Activated CD4-positive, CD25-positive, alpha-beta regulatory T cell treated with anti-CD3 and anti-CD28 coated beads, Interleukin-2, amount 50 U/mL, for 24 hours (primary cell): ENCODE measurements at places on chromosomes 11 and 22.

DNA sequence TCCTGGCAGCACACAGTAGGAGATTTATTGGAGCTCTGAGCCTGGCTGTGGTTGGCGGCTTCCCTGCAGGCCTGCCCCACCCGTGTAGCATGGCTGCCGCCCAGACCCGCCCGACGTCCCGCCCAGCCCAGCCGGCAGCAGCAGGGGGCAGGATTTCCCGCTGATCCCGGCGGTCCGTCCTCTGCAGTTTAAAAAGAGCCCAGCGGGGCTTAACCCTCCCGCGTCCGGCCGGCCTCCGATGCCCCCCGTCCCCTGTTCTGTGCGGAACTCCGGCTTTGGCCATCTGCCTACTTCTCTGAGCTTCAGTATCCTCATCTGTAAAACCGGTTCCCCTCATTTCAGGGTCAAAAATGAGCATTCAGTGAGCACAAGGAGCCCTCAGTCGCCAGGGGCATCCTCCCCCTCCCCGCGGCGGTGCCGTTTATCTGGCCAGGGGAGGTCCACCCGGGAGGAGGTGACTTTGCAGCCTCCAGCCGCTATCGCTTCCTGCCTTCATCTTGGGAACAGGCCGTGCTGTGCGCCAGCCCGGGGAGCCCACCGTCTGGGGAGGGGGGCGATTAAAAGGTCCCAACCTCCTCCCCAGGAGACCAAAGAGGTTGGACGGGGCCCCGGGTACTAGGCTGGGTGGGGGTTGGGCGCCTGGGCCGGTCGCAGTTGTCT, at the start of gene GAS2L1:
Gene GAS2L1, plus strand, starts transcription at position 476 of the 660 bp plus-strand sequence. CDS start 1,456 bp downstream, outside the sequence.
- peak; percentile 39 for ATAC-seq

DNA sequence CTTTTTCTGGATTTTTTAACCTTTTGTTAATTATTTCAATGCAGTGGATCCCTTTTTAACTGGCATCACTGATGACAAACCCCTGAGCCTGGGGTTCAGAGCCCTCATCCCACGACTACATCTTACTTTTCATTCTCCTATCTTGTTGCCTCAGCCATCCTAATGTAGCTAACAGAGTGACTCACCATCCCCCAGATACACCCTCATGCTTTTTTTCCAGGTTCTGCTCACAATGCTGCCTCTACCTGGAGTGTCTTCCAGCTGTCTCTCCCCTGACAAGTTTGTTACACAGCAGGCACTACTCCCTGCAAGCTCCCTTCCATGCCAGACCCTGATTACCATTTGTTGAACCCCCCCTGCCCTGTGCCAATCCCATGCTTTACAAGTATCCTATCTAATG, 135.4 kb downstream of the NCAM1 start:
- ATAC-seq = no peak

- ATAC-seq = no peak
Observed at GRCh38 chr11:79918846-79919245, 478.0 kb upstream of the TENM4 start.

- ATAC-seq = peak; percentile 98
Observed at GRCh38 chr11:9384535-9385326, at the start of gene IPO7. Gene IPO7, plus strand, starts transcription at chr11:9384652. Its CDS starts 112 bp downstream, at chr11:9384764.

- no peak for ATAC-seq
Observed at GRCh38 chr11:133081730-133082452, 450.4 kb downstream of the OPCML start.

GRCh38 chr11:90223248-90223585, 368 bp upstream of the CHORDC1 start:
- peak; percentile 62 for ATAC-seq

DNA sequence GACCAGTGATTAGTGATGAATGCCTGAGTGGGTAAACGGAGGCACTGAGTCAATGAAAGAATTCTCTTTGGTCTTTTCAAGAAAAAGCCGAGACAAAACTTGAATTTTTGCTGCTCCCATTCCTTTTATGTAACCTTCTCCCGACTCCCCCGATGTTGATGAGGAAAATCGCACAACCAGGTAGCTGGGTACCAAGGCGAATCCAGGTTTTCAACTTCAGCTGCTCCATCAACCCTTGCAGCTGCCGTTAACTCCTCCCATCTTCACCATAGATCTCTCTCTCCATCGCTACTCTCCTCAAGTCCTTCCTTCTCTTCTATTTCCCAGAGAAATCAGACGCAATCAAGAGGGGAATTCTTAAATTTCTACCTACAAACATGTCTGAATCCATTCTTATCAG, 611 bp upstream of the USP2 start:
- ATAC-seq = no peak

DNA sequence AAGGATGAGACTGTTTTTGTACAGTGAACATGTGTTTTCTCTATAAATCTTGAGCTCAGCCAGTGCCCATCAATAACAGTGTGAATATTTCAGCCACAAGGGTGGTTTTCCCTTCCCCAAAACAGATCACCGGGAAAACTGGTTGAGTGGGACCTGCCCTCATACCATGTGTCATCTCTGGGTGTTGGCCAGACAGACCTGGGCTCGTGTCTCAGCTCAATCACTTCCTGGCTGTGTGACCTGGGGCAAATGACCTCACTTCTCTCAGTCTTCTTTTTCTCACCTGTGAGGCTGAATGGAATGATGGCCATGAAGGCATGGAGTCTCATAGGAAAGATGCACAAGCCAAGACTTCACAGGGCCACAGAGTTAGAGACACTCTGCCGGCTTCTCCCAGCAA, 74.7 kb downstream of the COMMD9 start:
- no peak for ATAC-seq

- peak; percentile 86 for ATAC-seq
Observed at GRCh38 chr11:86176165-86176884, 68.2 kb upstream of the EED start.

DNA sequence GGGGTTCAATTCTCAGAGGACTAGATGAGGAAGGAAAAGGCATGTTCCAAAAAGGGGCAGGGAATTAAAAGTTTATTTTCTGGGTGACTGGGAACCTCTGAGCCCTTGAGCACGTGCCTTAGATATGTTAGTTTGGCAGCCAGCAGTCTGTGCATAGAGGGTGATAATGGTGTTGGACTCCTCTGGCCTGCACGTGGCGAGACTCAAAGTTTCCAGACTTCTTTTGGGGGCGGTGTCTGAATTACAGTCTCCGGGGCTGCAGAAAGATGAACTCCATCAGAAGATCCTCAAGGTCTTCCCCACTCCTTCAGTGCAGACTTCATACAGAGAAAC, 861 bp upstream of the ZNRF3 start:
- no peak for ATAC-seq

DNA sequence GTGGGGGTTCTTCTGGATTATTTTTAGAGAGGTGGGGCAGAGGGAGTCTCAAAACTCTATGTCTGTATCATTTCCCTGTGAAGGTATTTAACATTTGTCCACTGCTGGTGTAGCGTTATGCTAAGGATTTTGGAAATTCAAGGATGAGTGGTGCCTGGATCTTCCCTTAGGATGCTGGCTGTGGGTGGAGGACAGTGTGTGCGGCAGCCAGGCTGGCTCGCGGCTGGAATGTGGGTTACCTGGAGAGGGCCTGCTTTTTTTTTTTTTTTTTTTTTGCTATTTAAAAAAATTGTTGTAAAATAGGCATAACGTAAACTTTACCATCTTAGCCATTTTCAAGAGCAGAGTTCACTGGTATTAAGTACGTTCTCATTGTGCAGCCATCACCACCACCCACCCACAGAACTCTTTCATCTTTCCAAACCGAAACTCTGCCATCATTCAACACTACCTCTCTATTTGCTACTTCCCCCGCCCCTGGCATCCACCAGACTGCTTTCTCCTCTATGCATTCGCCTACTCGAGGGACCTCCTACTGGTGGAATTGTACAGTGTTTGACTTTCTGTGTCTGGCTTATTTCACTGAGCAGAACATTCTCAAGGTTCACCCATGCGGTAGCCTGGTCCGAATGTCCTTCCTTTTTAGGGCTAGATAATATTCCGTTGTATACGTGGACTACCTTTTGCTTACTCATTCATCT, 67.1 kb downstream of the PARVB start:
- no peak for ATAC-seq

DNA sequence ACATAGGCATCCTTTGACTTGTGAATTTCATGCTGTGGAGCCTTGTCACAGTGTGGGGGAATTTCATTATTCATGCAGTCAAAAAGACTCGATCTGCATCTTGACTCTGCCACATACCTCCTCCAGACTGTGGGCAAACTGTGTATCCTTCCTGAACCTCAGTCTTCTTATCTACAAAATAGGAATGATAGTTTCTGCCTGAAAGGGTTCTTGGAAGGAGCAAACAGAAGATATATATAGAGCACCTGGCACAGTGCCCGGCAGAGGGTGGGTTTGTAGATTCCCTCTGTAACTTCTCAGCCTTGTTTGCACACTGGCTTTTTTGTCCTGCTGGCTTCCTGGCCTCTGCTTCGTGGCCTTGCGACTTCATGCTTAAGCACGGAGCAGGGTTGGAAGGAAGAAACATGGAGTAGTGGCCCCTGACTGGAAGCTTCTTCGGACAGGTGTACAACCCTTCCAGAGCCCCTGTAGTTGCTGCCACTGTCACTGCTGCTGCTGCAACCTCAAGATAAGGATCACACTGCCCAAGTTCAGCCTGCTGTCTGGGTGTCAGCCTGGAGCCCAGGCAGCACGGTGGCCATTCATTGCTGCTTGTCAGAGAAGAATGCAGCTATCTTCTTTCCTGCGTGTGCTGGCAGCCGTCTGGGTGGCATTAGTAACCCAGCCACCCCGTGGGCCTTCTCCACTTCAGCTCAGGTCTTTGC, 106.4 kb downstream of the MICAL2 start:
- no peak for ATAC-seq

DNA sequence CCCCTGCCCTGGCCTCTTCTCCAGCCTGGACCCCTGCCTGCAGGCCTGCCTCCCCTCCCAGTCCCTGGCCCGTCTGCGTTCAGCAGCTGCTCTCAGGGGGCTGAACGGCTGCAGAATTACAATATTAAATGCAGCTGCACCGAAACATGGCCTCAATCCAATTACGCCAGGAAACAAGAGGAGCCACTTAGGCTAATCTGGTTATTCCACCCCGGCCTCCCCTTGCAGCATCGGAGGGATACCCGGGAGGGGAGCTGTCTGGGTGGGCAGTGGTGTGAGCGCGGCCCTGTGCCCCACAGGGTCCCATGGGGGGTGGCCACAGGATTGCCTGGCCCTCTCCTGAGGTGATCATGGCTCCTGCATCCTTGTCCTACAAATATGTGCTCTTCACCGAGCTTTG, 42.6 kb downstream of the FLRT1 start:
- no peak for ATAC-seq
